ENCODE measurements at places on chromosomes 5 and 9. TPM values are rescaled to one million over a fixed set of nuclear protein-coding genes. Genes with fewer than 3 reads are reported as not detected.

GRCh38 chr5:79845448-79846197, 145.4 kb downstream of the MTX3 start:
- DNase-seq = no peak

DNA sequence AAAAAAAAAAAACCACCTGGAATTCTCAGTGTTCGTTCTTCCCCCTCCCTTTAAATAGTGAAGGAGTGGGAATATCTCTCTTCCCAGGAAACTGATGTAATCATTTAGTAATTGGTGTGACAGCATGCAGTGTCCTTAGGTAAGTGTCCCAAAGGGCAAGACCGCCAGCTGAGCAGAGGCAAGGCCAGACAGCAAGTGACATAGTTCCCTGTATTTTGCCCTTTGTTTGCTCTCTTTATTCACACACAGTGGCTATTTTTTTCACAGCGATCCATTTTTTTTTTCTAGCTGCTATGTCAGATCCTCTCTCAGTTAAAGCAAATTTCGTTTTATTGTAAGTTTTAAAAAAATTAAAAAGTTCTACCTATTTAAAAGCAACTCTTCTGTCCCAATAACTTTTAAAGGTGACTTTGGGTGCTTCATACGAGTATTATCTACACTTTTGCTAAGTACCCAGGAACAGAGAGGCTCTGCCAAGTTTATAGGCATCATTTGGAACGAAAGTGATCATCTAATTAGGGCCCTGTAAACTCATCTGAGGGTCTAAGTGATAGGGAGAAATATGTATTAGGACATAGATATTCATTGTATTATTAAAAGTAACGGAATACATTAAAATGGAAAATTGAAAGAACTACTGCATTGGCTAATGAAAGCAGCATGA, 98.2 kb upstream of the ALDH1A1 start:
- DNase-seq = no peak

- DNase-seq = no peak
These were observed 12.8 kb downstream of the CCDC127 start for GRCh38 chr5:204966-205670.

DNA sequence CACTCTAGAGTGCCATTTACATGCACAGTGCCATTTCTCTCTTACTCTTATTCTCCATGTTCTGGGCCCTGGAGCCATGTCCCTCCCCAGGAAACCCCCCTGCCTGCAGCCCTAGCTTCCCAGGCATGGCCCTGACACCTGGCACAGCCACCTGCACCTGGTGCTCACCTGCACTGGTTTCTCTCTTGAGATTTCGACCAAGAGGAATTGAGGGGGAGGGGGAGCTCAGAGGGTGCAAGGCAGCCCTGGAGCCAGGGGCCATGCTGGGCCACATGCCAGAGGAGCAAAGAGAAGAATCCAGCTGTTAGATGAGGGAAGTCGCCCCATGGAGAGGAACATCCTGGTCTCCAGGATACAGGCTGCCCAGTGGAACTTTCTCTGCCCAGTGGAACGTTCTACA, 65.0 kb upstream of the RAPGEF1 start:
- no peak for DNase-seq

GRCh38 chr5:12920527-12920926, 1016.3 kb upstream of the CTNND2 start:
- no peak for DNase-seq

BICD2 gene
- polyA plus RNA-seq = 41.8 TPM

IFNA2 gene
- not detected for polyA plus RNA-seq
